Lung (tissue), 17 donors: ENCODE measurements at places on chromosomes 6 and 20. TPM values are rescaled to one million over a fixed set of nuclear protein-coding genes. Genes with fewer than 3 reads are reported as not detected.

SPINT3 gene
- not detected for total RNA-seq

TULP4 gene
- total RNA-seq: 147 TPM

RPRD1B gene
- total RNA-seq: 58.6 TPM

TRIM40 gene
- total RNA-seq: 0.20 TPM

HCK gene
- 28.1 TPM for total RNA-seq

CAPN11 gene
- total RNA-seq: not detected

C20orf96 gene
- 14.4 TPM for total RNA-seq

HLA-DOA gene
- total RNA-seq: 20.7 TPM

PRICKLE4 gene
- 6.9 TPM for total RNA-seq

SAMD3 gene
- total RNA-seq: 2.8 TPM

SEC23B gene
- 52.6 TPM for total RNA-seq

RBM12 gene
- total RNA-seq: 75.0 TPM

SLC32A1 gene
- total RNA-seq: not detected

MACROD2 gene
- 21.1 TPM for total RNA-seq

HCRTR2 gene
- total RNA-seq: not detected

STX11 gene
- total RNA-seq: 45.4 TPM

IL17F gene
- total RNA-seq: not detected

DEFB124 gene
- total RNA-seq: not detected

PAK5 gene
- 0.51 TPM for total RNA-seq

OR2J3 gene
- total RNA-seq: 0.06 TPM

PABPC1L gene
- total RNA-seq: 56.9 TPM

PRPH2 gene
- 2.6 TPM for total RNA-seq

SLC17A9 gene
- 17.3 TPM for total RNA-seq

CASS4 gene
- 19.7 TPM for total RNA-seq

PRR18 gene
- 1.3 TPM for total RNA-seq

IRF4 gene
- total RNA-seq: 4.6 TPM

CLDN20 gene
- not detected for total RNA-seq

HELZ2 gene
- 47.2 TPM for total RNA-seq

PLCB4 gene
- 18.6 TPM for total RNA-seq

RHAG gene
- 5.7 TPM for total RNA-seq

BTN1A1 gene
- 0.26 TPM for total RNA-seq

C6orf47 gene
- total RNA-seq: 18.9 TPM

OPRM1 gene
- not detected for total RNA-seq

FOXQ1 gene
- total RNA-seq: 2.0 TPM

SLC22A2 gene
- total RNA-seq: not detected

TRAPPC3L gene
- 0.25 TPM for total RNA-seq

TLDC2 gene
- 0.67 TPM for total RNA-seq

TINAG gene
- total RNA-seq: not detected

PRRT1 gene
- 0.57 TPM for total RNA-seq

CRYBG1 gene
- total RNA-seq: 12.1 TPM

EPB41L1 gene
- total RNA-seq: 61.9 TPM

LAMP5 gene
- total RNA-seq: 0.31 TPM

SMIM26 gene
- 55.3 TPM for total RNA-seq
